CD4-positive, alpha-beta memory T cell (primary cell): ENCODE measurements at places on chromosomes 4 and X.

- no peak overlapping the region for H3K27ac ChIP-seq
- H3K36me3 ChIP-seq, result no peaks in the 10 kb centered on the region
- H3K4me1 ChIP-seq, result no peaks in the 10 kb centered on the region
- DNase-seq, result no peak
Measured at GRCh38 chr4:137956256-137956655, 285.9 kb downstream of the SLC7A11 start.

DNA sequence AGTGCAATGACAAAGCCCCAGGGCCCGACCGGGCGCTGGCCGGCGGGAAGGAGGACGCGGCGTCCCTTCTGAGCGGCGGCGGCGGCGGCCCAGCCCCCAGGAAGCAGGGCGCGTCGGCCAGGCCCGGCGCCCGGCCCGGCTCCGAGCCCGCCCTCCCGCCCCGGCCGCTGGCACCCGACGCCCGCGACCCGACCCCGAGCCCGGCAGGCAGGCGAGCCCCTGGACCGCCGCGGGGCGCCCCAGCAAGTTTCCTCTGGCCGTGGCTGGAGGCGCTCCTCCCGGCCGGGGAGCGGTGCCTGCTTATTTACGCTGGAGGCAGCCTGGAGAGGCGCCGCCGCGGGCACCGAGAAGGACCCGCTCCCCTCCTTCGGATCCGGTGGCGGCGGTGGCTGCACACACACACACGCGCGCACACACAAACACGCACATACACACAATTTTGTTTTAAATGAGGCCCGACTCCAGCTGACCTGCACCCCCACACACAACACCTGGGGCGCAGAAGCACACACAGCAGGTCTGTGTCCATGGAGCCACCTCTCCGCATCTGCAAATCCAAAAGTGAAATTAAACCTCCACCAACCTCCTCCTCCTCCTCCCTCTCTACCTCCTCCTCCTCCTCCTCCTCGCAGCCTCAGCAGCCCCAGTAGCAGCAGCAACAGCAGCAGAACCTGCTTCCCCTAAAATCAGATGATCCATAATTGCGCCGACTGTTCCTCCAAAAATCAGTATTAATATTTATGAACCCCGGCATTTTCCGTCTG is 669 bp downstream of the IRF2 start:
- H3K27me3 ChIP-seq, result no peaks in the 10 kb centered on the region
- peak; percentile 62 for DNase-seq
- H3K4me1 ChIP-seq, result peaks cover 67% of the 10 kb centered on the region
- H3K4me3 ChIP-seq, result peak overlapping the region; percentile 96
- H3K36me3 ChIP-seq, result no peaks in the 10 kb centered on the region
- peak overlapping the region; percentile 99 for H3K27ac ChIP-seq

GRCh38 chr4:159051245-159052071 is 51.4 kb upstream of the RAPGEF2 start:
- H3K36me3 ChIP-seq, result no peaks in the 10 kb centered on the region
- no peaks in the 10 kb centered on the region for H3K27me3 ChIP-seq
- H3K4me1 ChIP-seq, result no peaks in the 10 kb centered on the region
- H3K27ac ChIP-seq, result no peak overlapping the region

- H3K36me3 ChIP-seq, result no peaks in the 10 kb centered on the region
- no peaks in the 10 kb centered on the region for H3K27me3 ChIP-seq
- no peak for DNase-seq
- no peak overlapping the region for H3K4me3 ChIP-seq
- no peaks in the 10 kb centered on the region for H3K4me1 ChIP-seq
Measured at GRCh38 chr4:135418353-135418752, 1216.8 kb upstream of the PABPC4L start.

- H3K4me3 ChIP-seq, result no peak overlapping the region
- H3K27ac ChIP-seq, result no peak overlapping the region
- no peaks in the 10 kb centered on the region for H3K4me1 ChIP-seq
- no peaks in the 10 kb centered on the region for H3K27me3 ChIP-seq
- H3K36me3 ChIP-seq, result no peaks in the 10 kb centered on the region
Measured at GRCh38 chr4:156255230-156256007, 301.8 kb upstream of the CTSO start.
